Prostate gland (tissue), 2 donors: ENCODE measurements at places on chromosomes 12 and 14.

- no peak for DNase-seq
Measured at GRCh38 chr14:36035675-36036074, 140.8 kb downstream of the PTCSC3 start.

DNA sequence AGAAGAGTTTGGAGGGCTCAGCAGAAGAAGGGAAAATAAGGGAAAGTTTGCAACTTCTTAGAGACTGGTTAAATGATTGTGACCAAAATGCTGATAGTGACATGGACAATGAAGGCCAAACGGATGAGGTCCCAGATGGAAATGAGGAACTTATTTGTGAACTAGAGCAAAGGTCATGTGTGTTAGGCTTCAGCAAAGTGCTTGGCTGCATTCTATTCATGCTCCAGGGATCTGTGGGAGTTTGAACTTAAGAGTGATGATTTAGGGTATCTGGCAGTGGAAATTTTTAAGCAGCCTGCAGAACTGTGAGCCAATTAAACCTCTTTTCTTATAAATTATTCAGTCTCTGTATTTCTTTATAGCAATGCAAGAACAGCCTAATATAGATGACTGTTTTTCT is 88.9 kb upstream of the ARHGAP5 start:
- DNase-seq, result no peak

- DNase-seq, result no peak
Measured at GRCh38 chr14:93153121-93153520, 31.6 kb downstream of the MOAP1 start.

GRCh38 chr12:18658179-18658578 is 79.6 kb downstream of the PLCZ1 start:
- no peak for DNase-seq

DNA sequence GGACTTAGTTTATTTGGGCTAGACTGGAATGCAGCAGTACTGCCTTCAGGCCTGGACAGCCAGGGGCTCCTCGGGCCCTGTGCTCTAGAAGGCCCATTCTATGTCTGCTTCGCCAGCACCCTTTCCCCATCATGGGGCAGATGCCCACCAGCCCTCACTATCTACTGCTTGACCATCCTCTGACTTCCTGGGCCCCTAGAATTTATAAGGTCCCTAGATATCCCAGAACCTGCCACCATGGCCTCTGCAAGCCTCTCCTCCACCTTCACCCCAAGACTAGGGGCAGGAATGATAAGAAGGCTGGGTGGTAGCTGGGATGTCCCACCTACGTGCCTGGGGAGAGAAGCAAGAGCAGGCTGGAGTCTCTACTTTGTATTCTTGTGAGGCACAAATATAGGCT is 58.8 kb upstream of the STRN3 start:
- DNase-seq, result no peak

DNA sequence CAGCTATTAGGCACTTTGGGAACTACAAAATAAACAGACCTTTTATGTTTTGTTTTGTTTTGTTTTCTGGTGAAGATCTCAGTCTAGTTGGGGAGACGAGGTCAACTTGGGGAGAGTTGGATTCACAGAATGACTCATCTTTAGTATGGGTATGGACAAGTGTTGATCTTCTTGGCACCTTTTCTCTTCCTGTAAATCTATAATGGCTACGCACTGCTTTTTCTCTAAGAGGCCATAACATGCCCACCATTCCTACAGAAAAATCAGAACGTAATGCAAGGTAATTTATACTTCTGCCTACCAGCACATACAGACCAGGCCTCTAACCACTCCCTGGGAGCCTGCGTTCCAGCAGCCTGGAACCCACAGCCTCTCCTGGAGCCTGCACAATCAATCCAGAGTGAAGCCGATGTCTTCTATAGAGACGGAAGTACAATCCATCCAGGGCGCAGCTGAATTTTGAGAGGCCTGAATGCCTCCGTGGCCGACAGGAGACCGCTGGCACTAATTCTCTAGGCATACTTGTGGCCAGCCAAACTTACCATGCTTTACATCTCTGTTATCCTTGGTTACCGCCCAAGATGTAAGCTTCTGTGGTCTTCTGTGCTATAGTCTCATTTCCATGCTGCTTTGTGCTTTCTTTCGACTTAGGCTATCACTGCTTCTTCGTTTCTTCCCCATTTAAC is 717 bp downstream of the PPHLN1 start:
- no peak for DNase-seq

- DNase-seq, result no peak
Measured at GRCh38 chr12:45671254-45671653, 58.3 kb upstream of the ARID2 start.

GRCh38 chr14:47778631-47779030 is 103.2 kb upstream of the MDGA2 start:
- no peak for DNase-seq

DNA sequence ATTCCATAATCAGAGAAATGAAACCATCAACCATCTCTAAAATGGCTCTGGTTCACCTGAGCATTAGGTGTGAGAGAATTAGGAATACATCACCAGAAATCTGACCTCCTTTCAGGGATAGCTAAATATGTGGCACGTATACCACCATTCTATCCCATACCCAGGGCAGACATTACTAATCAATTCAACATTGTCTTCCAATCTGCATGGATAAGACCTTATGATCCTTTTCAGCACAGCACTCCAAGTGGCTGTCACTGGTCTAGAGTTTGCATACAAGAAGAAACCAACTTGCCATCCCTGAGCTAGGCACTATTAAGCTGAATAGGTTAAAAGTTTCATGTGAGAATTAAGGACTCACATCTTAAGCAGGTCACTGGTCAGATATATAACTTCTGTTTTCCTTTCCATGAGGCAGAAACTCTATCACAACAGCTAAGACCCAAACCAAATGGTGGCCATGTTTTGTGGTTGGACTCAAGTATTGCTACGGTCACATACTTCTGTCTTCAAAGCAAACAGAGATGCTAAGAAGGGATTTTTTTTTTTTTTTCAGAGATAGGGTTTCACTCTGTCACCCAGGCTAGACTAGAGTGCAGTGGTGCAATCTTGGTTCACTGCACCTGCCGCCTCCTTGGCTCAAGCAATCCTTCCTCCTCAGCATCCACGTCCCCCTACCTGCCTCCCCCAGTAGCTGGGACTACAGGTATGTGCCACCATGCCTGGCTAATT is 249.0 kb downstream of the DPF3 start:
- no peak for DNase-seq

- no peak for DNase-seq
Measured at GRCh38 chr14:85016496-85016895, 513.4 kb upstream of the FLRT2 start.

- no peak for DNase-seq
Measured at GRCh38 chr14:93775744-93776143, 12.5 kb downstream of the PRIMA1 start.

DNA sequence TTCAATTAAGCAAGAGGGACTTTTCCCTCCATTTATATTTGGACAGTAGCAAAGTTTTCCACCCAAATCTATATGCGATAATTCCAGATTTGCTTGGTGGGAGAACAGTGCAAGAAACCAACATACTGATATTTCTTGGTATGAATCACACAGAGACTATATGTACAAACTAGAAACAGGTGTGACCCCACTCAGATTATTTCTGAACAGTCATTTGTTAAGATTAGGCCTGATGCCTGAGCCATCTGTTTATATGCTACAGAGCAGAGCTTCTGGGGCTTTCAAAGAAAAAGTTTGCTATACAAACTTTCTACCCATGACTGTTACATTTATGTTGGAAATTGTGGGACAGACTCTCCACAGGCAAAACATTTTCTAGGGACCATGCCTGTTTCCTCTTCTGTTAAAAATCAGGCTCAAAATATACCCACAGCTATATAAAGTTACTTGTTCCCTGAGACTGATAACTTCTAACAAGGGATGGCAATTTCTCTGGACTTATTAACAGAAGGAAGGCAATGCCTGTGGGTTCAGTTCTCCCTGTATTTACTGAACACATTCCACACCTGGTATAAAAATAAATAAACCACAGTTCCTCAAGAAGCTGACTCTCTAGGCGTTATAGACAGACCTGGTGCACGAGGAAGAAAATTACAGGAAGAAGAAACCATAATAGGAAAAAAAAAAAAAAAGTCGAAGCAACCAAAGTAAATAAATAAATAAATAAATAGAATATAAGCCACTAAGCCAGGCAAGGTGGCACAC is 8.0 kb downstream of the PTPN21 start:
- no peak for DNase-seq
